ENCODE measurements at places on chromosomes 6 and 20.

- no peak for DNase-seq
Measured at GRCh38 chr6:91606148-91606901, 1019.5 kb upstream of the MAP3K7 start.

DNA sequence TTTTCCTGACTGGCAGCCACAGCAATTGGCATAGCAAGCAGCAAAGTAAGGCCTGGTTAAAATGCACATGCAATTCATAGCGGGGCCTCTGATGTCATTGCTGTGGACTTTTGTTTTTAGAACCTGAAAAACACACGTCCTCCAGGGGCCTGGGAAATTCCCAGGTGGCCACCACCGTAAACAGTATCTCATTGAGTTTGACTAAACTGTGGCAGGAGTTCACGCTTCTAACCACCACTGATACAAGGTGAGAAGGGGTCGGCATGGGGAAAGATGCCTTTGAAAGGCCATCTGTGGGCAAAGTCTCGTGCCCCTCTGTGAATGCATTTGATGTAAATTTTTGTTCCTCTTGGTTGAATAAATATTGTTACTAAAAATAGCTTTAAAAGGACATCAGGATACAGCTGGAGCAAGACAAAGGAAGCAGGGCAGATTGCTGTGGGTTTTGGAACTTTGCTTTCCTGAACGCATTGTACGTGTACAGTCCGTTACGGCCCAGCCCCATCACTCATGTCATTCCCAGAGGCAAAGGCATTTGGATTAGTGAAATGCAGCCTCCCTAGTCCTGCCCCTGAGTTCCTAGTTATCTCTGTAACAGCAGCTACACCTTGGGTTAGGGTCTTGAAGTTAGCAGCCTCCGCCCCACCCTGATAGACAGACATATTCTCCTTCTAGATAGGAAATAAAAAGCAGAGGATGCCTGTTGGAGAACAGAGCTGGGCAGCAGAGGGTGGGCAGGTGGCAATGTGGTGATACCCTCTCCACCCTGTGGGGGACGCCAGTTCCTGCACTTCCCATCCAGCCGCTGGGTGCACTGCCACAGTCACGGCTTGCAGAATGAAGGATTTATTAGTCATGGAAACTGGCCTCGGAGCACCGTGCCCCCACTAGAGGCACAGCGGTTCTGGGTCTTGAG is 80.3 kb downstream of the ZDHHC14 start:
- peak; percentile 32 for DNase-seq

GRCh38 chr6:43758617-43759050 is 11.4 kb upstream of the VEGFA start:
- no peak for DNase-seq

- no peak for DNase-seq
Measured at GRCh38 chr6:30775104-30775503, 30.8 kb upstream of the IER3 start.

DNA sequence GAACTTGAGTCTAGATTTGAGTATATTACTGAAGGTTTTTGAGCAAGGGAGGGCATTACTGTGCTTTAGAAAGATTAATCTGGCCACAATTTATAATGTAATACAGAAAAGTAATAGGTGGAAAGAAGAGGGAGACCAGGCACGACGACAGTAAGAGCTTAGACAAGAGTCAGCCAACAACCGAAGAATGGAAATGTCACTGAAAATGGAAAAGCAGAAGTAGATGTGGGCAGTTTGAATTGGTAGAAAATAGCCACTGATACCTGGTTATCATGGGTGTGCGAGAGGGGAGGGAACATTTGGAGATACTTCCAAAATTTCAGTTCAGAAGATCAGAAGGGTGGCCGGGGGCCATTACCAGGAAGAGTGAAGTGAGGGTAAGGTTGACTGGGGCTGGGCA is 339.1 kb downstream of the UTRN start:
- peak; percentile 5 for DNase-seq

DNA sequence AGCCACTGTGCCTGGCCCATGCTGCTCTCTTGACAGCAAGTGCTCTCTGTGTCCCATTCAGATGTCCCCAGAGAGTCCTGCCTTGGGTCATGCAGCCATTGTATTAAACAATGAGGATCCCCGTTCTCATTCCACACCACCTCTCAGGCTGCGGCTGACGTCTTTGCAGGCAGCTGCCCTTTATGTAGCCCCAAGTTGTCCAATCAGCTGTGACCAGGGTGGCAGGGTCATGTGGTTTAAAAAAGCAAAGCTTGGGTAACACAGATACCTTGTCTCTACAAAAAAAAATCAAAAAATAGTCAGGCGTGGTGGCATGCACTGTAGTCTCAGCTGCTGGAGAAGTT is 13.2 kb downstream of the GCNT2 start:
- no peak for DNase-seq

DNA sequence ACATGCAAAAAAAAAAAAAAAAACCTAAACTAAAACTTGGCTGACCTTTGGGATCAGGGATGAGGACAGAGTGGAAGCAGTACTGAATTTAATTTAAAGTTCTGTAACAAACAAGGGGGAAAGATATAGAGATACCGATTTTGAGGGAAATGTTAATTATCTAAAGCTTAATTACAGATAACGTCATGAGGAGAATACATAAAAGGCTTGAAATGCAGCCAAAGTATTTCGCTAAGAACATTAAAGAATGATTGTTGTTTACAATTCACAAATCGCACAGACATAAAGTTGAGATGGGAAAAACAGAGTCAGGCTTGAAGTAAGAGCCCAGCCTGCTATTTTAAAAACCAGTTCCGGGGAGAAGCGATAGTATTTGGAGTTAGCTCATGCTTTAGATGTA is 208.0 kb upstream of the SASH1 start:
- DNase-seq: no peak

DNA sequence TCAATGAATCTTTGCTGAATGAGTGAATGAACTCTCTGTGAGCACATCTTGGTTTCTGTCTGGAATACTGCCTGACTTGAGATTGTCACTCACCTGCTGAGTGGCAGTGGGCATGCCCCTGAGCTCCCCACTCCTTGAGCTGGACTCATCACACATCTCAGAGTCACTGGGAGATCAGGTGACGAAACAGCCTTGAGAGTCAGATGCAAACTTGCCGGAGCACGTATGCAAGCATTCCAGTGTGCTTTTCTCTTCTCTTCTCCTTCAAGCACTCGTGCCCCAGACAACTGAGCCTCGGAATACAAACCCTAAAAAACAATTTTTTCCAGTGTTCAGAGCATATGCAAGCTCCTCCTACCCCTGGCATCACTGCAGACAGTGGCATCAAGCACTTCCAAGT is 9.4 kb upstream of the BMP7 start:
- DNase-seq: no peak

DNA sequence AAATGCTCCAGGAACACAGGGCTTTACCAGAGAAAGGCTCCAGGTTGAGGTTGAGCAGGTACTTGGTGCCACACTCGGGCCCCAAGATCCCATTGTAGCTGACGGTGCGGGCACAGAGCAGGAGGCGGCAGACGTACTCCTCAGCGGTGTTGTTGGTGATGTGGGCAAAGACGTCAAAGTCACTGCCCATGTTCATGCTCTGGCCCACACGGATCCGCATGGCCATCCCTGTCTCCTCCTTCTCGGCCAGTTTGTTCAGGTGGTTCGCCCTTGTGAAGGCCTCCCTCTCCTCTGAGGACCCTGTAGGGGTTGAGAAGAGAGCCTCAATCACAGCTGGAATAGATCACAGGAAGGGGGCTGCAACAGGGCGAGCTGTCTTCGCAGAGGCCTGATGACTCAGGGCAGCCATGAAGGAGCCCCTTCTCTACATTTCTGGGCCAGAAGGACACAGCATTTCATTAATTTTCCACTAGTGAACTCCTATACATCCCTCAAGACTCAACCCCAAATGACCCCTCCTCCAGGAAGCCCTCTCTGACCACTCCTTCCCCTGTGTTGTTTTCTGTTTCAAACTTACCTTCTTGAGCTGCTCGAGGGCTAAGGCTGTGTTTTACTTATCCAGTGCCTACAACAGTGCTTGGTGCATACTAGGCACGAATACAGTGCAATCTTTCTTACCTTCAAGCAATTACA is 26.8 kb downstream of the TGM2 start:
- no peak for DNase-seq

- DNase-seq: no peak
Measured at GRCh38 chr6:28901831-28902230, 22.0 kb downstream of the TRIM27 start.

- no peak for DNase-seq
Measured at GRCh38 chr6:14060971-14061370, 56.6 kb upstream of the CD83 start.

DNA sequence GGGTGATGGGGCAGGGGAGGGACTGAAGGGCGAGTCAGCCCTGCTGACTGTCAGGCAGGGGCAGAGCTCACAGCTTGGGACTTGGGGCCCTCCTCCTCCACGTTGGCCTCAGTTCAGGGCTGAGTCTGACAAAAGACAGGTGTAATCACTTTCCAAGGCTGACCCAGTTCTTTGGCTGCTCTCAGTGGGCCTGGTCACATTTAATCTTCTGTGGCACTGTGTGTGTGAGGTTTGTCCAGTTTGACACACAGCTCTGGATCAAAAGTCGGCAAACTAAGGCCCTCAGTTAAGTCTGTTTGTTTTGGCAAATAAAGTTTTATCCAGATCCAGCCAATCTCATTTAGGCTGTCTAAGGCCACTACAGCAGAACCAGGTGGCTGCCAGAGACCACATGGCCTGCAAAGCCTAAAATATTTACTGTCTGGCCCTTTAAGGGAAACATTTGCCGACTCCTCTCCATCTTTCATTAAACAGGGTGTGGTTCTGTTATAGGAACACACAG is 5.1 kb upstream of the MAP1LC3A start:
- DNase-seq: no peak

DNA sequence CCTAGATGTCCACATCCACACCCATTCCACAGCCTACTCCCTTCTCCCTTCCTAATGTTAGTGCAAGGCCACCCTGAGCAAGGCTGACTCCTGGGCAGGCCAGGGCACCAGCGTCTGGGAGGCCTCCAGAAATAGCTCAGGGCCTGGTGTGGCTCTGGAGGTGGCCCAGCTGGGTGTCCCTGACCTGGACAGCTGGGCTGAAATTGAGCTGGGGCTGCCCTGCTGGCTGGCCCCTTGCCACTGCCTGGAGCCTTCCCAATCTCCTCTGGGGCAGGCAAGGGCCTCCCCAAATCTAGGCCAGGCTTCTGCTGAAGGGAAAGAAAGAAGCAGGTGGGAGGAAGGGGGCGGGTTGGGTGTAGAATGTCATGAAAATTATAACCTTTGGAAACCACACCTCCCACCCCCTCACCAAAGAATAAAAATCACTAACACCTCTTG is 2.1 kb downstream of the FAM110A start:
- DNase-seq: no peak
